Activated CD8-positive, alpha-beta memory T cell treated with anti-CD3 and anti-CD28 coated beads for 24 hours (primary cell): ENCODE measurements at places on chromosomes 3 and 15.

DNA sequence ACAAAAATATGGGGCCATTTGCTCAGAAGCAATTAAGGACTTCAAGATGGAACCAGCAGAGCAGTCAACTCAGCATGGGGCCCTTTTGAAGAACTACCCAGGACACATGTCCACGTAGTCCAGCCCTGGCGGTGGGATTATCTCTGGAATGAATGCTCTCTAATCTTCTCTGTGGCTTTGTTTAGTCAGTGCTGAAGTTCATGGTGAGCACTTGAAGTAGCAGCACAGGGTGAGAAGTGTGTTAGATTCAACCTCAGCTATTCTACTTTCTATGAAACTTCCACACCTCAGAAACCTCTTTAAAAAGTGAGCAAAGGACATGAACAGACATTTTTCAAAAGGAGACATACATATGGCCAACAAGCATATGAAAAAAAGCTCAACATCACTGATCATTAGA, 74.4 kb downstream of the THRB start:
- no peak for DNase-seq

GRCh38 chr3:119427669-119428068, 35.7 kb downstream of the TMEM39A start:
- DNase-seq, result no peak

- DNase-seq, result no peak
Measured at GRCh38 chr3:2454865-2455264, 356.2 kb downstream of the CNTN4 start.

- no peak for DNase-seq
Measured at GRCh38 chr15:57048930-57049549, 130.6 kb downstream of the TCF12 start.

GRCh38 chr15:64112073-64112772, 16.4 kb downstream of the SNX1 start:
- DNase-seq, result no peak
